ENCODE measurements at places on chromosomes 12 and 14.

DNA sequence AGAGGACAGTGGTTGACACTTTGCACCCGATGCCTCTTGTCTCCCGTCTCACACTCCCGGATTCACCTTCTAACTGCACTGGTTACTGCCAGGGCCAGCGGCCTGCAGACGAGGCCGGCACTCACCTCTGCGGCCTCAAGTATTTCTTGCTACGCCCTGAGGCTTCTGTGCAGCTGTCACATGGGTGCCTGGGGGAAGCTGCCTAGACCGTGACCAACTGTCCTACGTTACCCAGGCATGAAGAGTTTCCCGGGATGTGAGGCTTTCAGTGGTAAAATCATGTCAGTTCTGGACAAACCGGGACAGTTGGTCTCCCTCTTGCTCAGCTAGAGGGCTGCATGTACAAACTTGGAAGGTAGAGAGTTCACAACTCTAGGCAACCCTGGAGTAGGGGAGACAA lies 274.5 kb downstream of the GLT1D1 start:
- DNase-seq = no peak

DNA sequence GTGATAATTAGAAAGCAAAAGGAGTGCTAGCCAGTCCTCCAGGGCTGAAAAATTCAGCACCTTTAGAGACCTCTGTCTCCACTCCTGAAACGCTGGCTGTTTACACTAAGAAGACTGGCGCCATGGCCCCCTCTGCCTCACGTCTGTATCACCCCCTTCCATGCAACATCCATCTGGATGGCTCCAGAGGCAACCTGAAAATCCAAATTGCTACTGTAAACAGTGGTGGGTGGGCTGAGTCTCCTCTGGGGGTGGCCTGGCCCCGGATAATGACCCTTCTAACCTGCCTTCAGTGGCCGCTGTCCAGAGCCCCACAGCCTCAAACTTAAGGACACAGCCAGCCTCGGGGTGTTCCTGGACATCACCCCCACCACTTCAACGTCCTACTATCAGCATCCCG lies 1.4 kb downstream of the PRKD1 start:
- no peak for DNase-seq

GRCh38 chr12:124551268-124552144 lies 15.9 kb downstream of the NCOR2 start:
- DNase-seq = no peak

- no peak for DNase-seq
These were observed 53.4 kb upstream of the DACT1 start for GRCh38 chr14:58584383-58584782.

- no peak for DNase-seq
These were observed 58.5 kb upstream of the ATF7IP start for GRCh38 chr12:14307004-14307403.

GRCh38 chr12:109165599-109165998 lies 49.2 kb downstream of the ACACB start:
- no peak for DNase-seq

GRCh38 chr12:10737249-10737648 lies 14.1 kb upstream of the YBX3 start:
- DNase-seq = no peak

GRCh38 chr12:15701206-15701605 lies 88.0 kb downstream of the EPS8 start:
- DNase-seq = no peak

GRCh38 chr12:43029971-43030370 lies 440.4 kb upstream of the PRICKLE1 start:
- no peak for DNase-seq

- no peak for DNase-seq
These were observed 110.4 kb downstream of the ZFP36L1 start for GRCh38 chr14:68682166-68683103.

- DNase-seq = no peak
These were observed 69.5 kb downstream of the TMEM132C start for GRCh38 chr12:128336204-128337070.

GRCh38 chr14:91373591-91374254 lies 43.9 kb downstream of the CCDC88C start:
- DNase-seq = no peak

DNA sequence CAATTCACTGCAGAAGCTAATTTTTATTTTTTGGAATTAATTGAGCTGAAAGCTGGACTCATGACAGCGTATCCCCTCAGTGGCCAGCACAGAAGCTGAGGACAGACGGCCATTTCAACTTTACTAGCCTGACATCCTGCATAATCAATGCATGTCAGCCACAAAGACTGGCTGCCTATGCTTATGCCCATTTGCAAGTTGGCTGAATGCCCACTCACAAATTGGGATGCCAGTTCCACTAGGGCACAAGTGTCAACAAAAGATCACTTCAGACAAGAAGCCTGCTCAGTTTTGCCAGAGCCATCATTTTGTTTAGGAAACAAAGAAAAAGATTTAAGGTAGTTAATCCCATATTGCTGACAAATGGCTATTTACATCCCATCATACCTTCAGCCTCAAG lies 417.6 kb downstream of the NOVA1 start:
- no peak for DNase-seq
